ENCODE measurements at places on chromosomes 7 and 10. TPM values are rescaled to one million over a fixed set of nuclear protein-coding genes. Genes with fewer than 3 reads are reported as not detected.

Gene FAM171A1
- total RNA-seq = 23.4 TPM

Gene SPOCK2
- total RNA-seq = 1.4 TPM

Gene JCAD
- 12.9 TPM for total RNA-seq

Gene MYH16
- not detected for total RNA-seq

Gene GDF2
- not detected for total RNA-seq

Gene MAPK8
- 17.5 TPM for total RNA-seq

Gene AKR1C1
- 475 TPM for total RNA-seq

Gene MGMT
- total RNA-seq = 60.5 TPM

Gene UNCX
- total RNA-seq = not detected

Gene FAM25G
- not detected for total RNA-seq

Gene IRF5
- total RNA-seq = not detected

Gene CALCR
- total RNA-seq = not detected

Gene MNX1
- not detected for total RNA-seq

Gene GHRHR
- not detected for total RNA-seq

Gene NEBL
- 28.7 TPM for total RNA-seq

Gene LLCFC1
- not detected for total RNA-seq

Gene ABCA13
- not detected for total RNA-seq

Gene PTPRN2
- 3.9 TPM for total RNA-seq

Gene TAC1
- total RNA-seq = 1.7 TPM

Gene KNDC1
- total RNA-seq = 0.29 TPM

Gene SUGCT
- total RNA-seq = 4.3 TPM

Gene GOLGA7B
- total RNA-seq = not detected

Gene C7orf57
- total RNA-seq = not detected

Gene IKZF1
- not detected for total RNA-seq

Gene IDI2
- not detected for total RNA-seq

Gene CYP26C1
- under 0.01 TPM for total RNA-seq

Gene TMEM213
- total RNA-seq = not detected

Gene FEZF1
- total RNA-seq = not detected

Gene ARMC10
- 34.9 TPM for total RNA-seq

Gene PDE6C
- not detected for total RNA-seq

Gene NPY4R2
- total RNA-seq = not detected

Gene FAM204A
- total RNA-seq = 45.7 TPM

Gene PLPP4
- not detected for total RNA-seq

Gene SPACDR
- 0.44 TPM for total RNA-seq

Gene INSYN2A
- total RNA-seq = not detected

Gene STARD3NL
- 28.8 TPM for total RNA-seq

All from cardiac ventricle fibroblast (primary cell).